ENCODE measurements at places on chromosomes 12 and 14.

DNA sequence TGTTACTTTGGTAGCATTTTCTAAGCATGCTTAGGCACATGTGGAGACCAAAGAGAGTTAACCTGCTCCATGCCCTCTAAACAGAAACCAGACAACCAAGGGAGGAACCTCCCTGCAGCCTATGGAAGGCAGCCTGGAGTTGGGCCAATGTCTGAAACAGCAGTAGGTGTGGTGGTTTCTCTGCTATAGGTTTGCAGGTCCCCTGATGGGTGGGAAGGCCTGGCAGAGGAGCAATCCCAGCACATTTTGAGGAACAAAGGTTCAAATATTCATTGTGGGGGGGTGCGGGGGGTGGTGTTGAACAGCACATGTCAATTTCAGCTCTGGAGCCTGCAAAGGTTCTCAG, 65.4 kb downstream of the DACT1 start:
- no peak for DNase-seq

GRCh38 chr12:22014783-22015144, 31.3 kb upstream of the CMAS start:
- no peak for DNase-seq

DNA sequence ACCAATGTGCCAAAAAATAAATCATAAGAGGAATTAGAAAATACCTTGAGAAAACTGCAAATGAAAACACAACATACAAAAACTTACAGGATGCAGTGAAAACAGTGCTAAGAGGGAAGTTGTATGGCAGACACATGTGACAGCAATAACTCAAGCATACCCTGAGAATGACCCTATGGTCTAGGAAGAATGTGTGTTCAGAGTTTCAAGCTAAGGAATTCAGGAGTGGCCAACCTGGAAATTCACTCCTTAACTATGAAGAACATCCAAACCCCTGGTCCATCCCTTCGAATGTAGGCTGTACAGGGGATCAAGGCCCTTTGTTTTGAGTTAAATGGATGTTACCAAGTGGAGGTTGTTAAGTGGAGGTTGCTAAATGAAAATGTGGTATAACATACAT, 16.7 kb upstream of the TTC9 start:
- no peak for DNase-seq

DNA sequence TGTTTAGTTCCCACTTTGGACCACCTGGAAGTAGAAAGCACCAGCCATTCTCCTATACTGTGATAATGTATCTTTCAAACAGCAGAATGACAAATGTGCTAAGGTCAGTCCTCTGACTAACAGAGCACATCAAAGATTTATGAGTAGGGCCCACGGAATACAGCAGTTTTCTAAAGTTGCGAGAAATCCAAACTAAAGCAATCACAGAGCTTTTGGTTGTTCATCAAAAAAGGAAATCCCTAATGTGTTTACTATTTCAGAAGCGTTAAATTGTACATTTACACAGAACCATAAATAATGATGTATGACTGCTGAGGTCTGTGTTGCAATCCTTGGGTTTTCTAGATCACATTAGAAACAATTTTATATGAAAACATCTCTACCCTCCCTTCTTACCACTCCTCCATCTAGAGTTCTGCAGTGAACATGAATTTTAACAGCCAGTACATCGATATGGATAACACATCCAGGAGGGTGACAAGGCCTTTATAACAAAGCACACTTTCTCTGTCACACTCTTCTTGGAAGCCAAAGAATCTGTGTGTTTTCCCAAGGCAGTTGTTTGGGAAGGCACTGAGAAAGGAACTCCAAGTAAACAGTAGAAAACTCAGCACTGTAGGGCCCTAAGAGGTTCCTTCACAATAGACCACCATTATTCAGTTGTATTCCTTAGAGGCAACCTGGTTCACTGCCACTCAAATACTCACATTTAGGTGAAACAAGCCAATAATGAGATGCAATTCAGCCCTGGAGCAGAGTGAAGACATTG, 7.3 kb downstream of the KITLG start:
- DNase-seq = no peak

GRCh38 chr12:3107071-3107583, 29.9 kb downstream of the TSPAN9 start:
- DNase-seq = no peak

DNA sequence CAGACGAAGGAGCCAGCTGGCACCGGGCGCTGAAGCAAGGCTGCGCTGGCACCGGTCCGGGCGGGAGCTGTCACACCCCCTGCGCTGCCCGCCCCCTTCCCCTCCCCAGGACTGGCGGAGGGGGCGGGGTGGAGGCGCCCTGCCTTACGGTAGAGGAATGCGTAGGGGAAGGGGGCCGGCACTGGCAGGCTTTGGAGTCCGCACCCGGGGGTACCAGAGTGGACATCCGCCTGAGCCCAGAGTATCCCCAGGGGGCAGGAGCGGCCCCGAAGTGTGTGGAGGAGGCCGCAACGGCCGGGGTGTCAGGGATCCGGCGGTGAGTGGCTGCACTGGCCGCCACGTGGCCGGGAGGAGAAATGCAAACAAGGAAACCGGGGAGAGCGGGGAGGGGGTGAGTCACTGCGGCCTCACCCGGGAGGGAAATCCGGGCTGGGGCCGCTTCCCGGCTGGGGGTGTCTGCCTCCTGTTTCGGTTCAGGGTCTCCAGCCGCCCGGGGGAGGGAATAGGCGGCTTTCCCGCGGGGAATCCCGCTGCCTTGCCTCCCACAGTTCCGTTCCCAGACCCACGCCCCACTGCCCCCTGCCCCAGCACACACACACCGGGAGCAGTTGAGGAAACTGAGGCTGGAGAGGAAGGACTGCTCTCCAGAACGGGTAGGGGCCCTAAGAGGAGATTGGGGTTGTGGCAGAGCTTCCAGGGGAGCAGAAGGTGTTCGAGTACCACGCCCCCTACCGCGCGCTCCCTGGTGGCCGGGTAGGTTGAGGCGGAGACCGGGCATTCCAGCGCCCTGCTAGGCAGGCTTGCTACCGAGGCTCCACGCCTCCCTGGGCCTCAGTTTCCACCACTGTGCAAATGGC, at the start of gene RAPGEF3:
TSS of gene RAPGEF3 (minus strand) at position 47 of the 857 bp plus-strand sequence. CDS start 324 bp downstream, outside the sequence.
- peak; percentile 89 for DNase-seq

DNA sequence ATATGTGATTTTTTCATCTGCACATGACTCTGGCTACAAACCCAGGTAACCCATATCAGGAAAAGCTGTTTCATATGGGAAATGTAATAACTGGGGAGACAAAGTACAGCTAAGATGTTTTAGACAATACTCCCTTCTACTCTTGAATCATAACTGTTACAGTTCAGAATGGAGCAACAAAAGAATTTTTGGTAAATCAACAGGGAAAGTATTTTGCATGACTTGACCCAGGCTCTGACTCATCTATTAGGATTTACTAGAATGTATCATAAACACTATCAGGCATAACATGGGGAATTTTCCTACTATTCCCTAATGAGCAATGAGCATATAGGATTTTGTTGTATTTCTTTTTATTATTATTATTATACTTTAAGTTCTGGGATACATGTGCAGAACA, 553.0 kb downstream of the SLC16A7 start:
- DNase-seq = no peak

- no peak for DNase-seq
These were observed 75.2 kb downstream of the GPR135 start for GRCh38 chr14:59389936-59390335.

GRCh38 chr12:68510397-68510796, 100.3 kb upstream of the RAP1B start:
- DNase-seq = no peak

DNA sequence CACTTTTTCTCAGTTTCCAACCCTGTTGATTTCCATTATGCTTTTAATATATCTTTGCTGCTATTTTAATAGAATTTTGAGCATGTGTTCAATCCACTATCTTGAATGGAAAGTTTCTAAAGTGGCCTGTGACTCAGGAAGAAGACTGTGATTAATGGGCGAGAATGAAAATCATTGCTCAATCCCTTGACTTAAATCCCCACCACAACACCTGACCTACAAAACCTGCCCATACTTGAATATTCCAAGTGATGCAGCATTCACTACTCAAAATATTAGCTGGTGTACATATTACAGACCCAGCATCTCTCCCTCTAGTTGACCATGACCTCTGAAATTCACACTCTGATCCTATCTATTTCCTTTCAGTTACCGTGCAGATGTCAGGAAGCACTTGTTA, 1.3 kb upstream of the OAS3 start:
- no peak for DNase-seq

DNA sequence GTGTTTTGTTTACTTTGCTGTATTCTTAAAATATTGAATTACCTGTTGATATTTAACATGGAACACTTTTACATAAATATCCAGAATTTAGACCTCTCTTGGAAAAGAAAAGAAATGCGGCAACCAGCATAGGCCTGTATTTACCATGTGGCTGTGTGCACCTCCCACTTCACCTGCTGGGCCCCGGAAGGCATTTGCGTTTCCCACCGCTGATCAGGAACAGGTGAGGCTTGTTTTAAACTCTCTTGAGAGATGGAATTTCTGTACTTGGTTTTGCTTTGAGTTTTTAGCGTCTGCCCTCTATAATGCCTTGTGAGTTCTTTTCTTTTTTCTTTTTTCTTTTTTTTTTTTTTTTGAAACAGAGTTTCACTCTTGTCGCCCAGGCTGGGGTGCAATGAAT, 124.2 kb downstream of the GLT1D1 start:
- DNase-seq = no peak

- DNase-seq = no peak
These were observed 197.0 kb downstream of the SLC41A2 start for GRCh38 chr12:104761091-104761490.

- DNase-seq = no peak
These were observed 2.0 kb upstream of the CCDC63 start for GRCh38 chr12:110844551-110845338.

- no peak for DNase-seq
These were observed 231.2 kb upstream of the LHX5 start for GRCh38 chr12:113702836-113703235.

DNA sequence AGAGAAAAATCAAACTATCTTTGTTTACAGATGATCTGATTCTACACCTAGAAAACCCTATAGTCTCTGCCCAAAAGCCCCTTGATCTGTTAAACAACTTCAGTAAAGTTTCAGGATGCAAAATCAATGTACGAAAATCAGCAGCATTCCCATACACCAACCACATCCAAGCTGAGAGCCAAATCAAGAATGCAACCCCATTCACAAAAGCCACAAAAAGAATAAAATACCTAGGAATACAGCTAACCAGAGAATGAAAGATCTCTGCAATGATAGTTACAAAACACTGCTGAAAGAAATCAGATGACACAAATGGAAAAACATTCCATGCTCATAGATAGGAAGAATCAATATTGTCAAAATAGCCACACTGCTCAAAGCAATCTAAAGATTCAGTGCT, 265.7 kb downstream of the AEBP2 start:
- DNase-seq = no peak

GRCh38 chr14:61106959-61107641, 126.1 kb downstream of the SLC38A6 start:
- DNase-seq = peak; percentile 86

GRCh38 chr12:108609537-108610335, 11.9 kb upstream of the TMEM119 start:
- peak; percentile 95 for DNase-seq

DNA sequence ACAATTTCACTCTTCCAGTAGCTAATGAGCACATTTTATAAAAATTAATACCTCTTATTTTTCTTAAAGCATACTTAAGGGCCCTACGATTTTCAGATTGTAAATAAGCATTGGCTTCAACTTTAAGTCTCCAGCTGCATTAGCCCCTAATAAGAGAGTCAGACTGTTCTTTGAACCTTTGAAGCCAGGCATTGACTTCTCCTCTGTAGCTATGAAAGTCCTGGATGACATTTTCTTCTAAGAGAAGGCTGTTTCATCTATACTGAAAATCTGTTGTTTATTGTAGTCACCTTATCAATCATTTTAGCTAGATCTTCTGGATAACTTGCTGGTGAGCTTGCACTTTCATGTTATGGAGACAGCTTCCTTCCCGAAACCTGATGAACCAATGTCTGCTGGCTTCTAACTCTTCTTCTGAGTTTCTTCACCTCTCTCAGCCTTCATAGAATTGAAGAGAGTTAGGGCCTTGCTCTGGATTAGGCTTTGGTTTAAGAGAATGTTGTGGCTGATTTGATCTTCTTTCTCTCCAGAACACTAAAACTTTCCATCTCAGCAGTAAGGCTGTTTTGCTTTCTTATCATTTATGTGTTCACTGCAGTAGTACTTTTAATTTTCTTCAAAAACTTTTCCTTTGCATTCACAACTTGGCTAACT, 377.1 kb upstream of the RGS6 start:
- DNase-seq = no peak

- DNase-seq = no peak
These were observed 2.3 kb upstream of the LUM start for GRCh38 chr12:91113621-91114020.

DNA sequence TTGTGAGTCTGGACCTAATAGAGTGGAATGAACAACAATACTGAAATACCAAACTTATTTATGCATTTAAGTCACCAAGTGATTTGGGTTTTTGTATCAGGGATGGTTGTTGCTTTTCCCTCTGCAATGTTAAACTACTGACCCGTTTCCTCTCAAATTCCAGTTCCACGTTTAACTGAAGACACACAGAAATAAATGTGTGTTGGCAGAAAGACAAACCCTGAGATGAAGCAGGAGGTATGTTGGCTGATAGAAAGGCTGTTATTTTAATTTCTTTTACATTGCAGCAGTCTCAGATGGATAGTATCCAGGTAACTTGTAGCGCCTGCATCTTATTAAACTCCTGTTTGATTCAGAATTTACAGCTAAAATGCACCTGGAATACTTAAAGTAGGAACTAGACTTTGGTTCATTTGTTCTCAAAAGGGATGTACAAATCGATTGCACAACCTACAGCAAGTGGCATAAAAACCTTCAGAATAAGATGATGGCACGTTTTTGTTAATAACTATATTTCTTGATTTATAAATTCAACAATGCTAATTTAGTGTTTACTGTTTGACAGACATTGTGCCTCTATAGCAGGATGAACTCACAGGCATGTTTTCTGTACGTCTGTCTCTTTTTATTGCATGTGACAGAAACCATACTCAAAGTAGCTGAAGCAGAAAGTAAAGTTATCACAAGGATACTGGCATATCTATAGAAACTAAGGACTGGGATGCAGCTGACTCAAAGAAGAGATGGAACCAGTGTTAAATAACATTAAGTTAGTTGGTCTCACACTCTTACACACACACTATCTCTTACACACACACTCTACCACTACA, 405.7 kb downstream of the ZFP36L1 start:
- no peak for DNase-seq

Measured in right hindlimb (tissue), 1 donor.